Activated naive CD8-positive, alpha-beta T cell treated with anti-CD3 and anti-CD28 coated beads, Interleukin-2, amount 50 U/mL, for 16 hours (primary cell): ENCODE measurements at places on chromosomes 6 and 20.

GRCh38 chr20:50335105-50335504 is 144.5 kb downstream of the CEBPB start:
- DNase-seq = no peak

DNA sequence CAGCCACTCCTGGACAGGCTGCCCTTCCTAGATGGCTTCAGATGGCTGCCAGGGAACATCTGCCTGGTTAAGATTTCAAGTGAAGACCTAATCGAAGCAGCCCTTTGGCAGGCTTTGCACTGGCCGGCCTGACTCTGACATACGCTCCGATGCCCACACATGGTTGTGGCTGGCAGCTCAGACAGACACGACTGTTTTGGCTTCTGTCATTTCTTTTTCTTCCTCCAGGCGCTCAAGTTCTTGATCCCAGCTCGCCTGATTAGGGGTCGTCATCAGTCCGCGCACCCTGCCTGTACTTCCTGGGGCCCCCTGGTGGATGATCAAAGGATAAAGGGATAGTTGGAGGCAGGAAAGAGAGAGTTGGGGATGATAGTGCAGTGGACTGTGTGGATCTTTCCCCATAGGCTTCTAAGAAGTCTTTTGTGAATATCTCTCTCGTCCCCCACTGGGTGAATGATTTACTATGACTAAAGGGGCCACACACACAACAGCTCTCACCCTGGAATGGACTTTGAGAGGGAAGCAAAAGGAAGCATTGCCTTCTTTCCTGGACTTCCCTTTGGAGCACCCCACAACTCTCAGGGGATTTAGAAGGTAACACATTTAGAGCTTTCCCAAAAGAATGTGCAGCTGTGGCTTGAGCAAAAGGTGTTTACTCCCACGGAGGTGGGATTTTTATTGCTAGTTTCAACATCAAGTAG is 21.4 kb upstream of the TRAM2 start:
- no peak for DNase-seq

- no peak for DNase-seq
These were observed 534.7 kb downstream of the PHF3 start for GRCh38 chr6:64170316-64170715.

DNA sequence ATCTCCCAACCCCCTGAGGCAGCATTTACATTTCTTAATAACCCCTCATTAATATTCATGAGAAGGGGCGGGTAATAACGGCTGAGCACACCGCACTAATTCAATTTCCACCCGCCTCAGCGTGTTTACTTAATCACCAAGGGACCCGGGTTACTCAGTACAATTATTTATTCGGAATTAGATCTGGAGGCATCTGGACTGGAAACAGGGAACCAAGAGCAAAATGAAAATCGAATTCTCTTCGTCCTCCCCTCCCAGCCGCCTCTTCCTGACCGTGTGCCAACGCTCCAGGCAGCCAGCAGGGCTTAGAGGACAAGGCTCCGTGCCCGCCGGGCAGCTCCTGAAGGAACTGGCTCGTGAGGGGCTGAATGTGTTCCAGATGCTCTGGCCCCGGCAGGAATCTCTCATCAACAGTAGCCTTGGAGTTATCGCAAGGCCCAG is 23.5 kb upstream of the CTNNBL1 start:
- DNase-seq = no peak

GRCh38 chr20:17395729-17396128 is 135.4 kb downstream of the BFSP1 start:
- DNase-seq = no peak

DNA sequence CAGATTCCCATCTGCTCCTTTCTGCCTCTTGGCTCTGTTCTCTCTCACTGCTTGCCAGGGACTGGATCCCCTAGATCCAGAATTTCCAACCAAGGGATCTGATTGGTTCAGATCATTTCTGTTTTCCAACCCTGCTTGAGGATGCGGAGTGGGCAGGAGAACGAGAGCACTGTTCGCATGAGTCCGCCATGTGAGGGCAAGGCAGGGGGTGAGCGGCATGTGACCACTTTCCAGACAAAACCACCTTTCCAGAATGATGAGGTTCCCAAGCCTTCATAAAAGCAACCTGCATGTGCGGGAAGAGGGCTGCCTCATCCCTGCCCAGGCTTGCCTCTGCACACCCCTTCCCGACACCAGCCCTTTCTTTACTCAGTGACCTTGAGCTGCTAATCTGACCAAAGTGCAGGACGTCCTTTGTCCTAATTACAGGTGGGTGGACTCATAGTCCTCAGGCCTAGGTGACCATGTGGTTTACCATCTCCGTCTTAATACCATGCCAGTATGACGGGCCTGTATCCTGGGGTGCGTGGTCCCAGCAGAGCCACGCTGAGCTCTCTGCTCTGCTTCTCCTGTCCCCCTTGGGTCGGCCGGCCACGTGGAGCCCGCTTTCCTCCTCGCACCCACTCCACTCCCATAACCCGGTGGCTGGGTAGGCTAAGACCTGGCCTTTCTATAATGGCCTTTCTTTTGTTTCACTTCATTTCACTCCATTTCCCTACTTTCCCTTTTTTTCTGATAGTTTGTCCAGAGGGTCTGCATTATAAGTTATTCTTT is 14.4 kb downstream of the NQO2 start:
- DNase-seq = no peak
